Naive thymus-derived CD8-positive, alpha-beta T cell (primary cell): ENCODE measurements at places on chromosomes 12 and 14. TPM values are rescaled to one million over a fixed set of nuclear protein-coding genes. Genes with fewer than 3 reads are reported as not detected.

- H3K36me3 ChIP-seq: no peaks in the 10 kb centered on the region
- H3K27ac ChIP-seq: no peak overlapping the region
- no peak for DNase-seq
- H3K4me3 ChIP-seq: no peak overlapping the region
- H3K27me3 ChIP-seq: peaks cover 4% of the 10 kb centered on the region
Measured at GRCh38 chr14:32469388-32470160, 140.5 kb downstream of the AKAP6 start.

DNA sequence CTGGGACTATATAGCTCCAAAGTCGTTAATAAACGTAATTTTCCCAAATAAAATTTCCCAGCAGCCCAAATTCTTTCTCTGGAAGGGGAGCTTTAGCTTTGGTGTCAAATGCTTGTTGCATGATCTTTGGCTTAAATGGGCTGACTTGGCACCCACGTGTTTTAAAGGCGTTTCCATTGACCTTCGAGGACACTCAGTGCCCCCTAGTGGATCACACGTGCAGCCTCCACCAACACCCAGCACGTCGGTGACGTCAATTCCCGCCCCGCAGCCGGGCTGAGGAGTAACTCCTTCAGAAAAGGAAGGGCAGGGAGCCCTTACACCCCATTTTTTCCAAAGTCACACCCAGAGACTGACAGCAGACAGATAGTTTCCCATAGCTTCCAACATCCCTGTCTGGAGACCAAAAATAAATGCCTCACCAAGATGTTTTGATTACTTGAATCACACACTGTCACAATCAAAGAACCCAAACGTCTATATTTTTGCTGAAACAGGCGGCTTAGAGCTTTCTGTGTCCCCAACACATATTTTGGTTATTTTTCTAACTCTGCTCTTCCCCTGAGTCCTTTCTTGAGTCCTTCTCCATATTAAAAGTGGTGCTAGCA lies 707.9 kb downstream of the AACS start:
- H3K36me3 ChIP-seq: no peaks in the 10 kb centered on the region
- DNase-seq: no peak
- no peaks in the 10 kb centered on the region for H3K4me1 ChIP-seq

GRCh38 chr12:66047411-66048021 lies 83.0 kb downstream of the LLPH start:
- no peaks in the 10 kb centered on the region for H3K4me1 ChIP-seq
- H3K27me3 ChIP-seq: peaks cover 4% of the 10 kb centered on the region
- H3K4me3 ChIP-seq: no peak overlapping the region
- no peak overlapping the region for H3K27ac ChIP-seq
- no peaks in the 10 kb centered on the region for H3K36me3 ChIP-seq
- no peak for DNase-seq

GRCh38 chr14:73168274-73168673 lies 32.0 kb downstream of the PSEN1 start:
- no peak for DNase-seq
- peaks cover 85% of the 10 kb centered on the region for H3K36me3 ChIP-seq
- no peak overlapping the region for H3K27ac ChIP-seq
- peaks cover 7% of the 10 kb centered on the region for H3K4me1 ChIP-seq

- no peaks in the 10 kb centered on the region for H3K27me3 ChIP-seq
- DNase-seq: no peak
- H3K4me1 ChIP-seq: peaks cover 82% of the 10 kb centered on the region
- peak overlapping the region; percentile 14 for H3K27ac ChIP-seq
- H3K4me3 ChIP-seq: no peak overlapping the region
Measured at GRCh38 chr14:89588016-89588415, 171.0 kb upstream of the FOXN3 start.

DNA sequence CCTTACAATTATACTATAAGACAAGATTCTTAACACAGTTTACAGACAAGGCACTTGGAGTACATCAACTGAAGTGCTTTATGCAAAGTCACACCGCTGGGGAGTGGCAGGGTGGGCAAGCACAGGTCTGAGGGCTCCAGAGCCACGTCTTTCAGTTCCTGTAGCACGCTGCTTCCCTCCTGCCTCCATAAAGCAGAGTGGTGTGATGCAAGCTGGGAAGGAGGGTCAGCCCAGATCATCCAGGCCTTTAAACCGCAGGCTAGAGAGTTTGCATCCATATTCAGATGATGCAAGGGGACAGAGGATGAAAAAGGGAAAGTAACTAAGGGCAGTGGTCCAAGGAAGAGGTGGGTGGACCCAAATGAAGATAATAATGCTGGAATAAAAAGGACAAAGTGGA lies 132.6 kb downstream of the ITPR2 start:
- no peak for DNase-seq
- H3K4me1 ChIP-seq: no peaks in the 10 kb centered on the region

DNA sequence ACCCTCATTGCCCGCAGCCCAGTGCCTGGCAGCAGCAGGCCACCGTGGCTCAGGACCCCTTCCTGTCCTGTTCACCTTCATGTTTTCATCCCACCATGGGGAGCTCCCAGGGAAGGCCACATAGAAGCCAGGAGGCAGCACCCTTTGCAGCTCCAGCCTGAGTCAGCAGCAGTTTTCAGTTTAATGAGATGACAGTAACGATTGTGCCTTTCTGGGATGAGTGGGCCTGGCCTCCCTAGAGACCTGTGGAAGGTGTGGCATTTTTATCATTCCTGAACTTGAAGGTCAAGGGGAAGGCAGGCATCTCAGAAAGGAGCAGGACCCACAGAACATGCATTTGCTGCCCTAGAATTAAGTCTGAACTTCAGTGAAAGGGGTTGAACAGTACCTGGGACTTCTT lies 532.8 kb downstream of the FUT8 start:
- peaks cover 61% of the 10 kb centered on the region for H3K4me1 ChIP-seq
- H3K27me3 ChIP-seq: no peaks in the 10 kb centered on the region
- DNase-seq: no peak
- no peak overlapping the region for H3K27ac ChIP-seq
- no peak overlapping the region for H3K4me3 ChIP-seq

Gene KRT75
- not detected for total RNA-seq

GRCh38 chr12:131687346-131688125 lies 23.4 kb upstream of the SFSWAP start:
- H3K4me3 ChIP-seq: no peak overlapping the region
- peaks cover 8% of the 10 kb centered on the region for H3K4me1 ChIP-seq
- no peak overlapping the region for H3K27ac ChIP-seq
- no peak for DNase-seq

DNA sequence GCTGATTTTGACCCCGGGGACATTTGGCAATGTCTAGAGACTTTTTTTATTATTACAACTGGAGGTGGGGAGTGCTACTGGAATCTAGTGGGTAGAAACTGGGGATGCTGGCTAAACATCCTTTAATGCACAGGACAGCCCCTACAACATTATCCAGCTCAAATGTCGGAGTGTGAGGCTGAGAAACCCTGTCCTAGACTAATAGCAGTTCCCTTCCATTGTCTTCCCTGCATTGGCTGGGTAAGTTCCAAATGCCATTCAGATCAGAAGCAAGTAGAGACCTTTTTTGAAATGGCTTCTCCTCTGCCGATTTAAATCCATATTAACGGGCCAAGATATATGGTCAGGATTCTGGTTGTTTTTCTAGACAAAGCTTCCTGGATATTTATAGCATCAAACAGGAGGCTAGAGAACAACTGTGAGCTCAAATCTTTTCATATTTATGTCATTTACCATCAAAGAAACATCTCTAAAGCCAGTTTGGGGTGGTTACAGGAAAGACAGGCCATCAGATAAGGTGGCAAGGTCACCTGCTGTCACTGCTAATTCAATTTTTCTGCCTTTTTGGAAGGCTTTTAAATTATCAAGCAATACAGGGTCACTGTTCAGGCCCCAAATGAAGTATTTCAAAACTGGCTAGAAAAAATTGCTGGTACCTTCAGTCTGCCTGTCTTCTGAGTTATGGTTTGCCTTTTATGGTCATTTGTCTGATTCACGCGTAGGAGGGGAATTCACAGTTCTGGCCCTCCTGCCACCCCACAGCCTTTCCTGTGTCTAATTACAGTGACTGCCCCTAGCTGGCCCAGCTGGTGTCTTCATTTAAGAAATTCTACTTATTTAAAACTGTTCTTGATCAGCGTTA lies 20.1 kb upstream of the AKAP5 start:
- peaks cover 45% of the 10 kb centered on the region for H3K36me3 ChIP-seq
- H3K27ac ChIP-seq: peak overlapping the region; percentile 92
- peaks cover 39% of the 10 kb centered on the region for H3K4me1 ChIP-seq
- no peaks in the 10 kb centered on the region for H3K27me3 ChIP-seq
- H3K4me3 ChIP-seq: peak overlapping the region; percentile 33

Gene RPS26
- 56.1 TPM for total RNA-seq

- DNase-seq: no peak
- peak overlapping the region; percentile 86 for H3K27ac ChIP-seq
- H3K4me1 ChIP-seq: peaks cover 14% of the 10 kb centered on the region
- peaks cover 5% of the 10 kb centered on the region for H3K36me3 ChIP-seq
- no peaks in the 10 kb centered on the region for H3K27me3 ChIP-seq
- peak overlapping the region; percentile 88 for H3K4me3 ChIP-seq
Measured at GRCh38 chr12:112126911-112127310, 1.6 kb downstream of the TRAFD1 start.

DNA sequence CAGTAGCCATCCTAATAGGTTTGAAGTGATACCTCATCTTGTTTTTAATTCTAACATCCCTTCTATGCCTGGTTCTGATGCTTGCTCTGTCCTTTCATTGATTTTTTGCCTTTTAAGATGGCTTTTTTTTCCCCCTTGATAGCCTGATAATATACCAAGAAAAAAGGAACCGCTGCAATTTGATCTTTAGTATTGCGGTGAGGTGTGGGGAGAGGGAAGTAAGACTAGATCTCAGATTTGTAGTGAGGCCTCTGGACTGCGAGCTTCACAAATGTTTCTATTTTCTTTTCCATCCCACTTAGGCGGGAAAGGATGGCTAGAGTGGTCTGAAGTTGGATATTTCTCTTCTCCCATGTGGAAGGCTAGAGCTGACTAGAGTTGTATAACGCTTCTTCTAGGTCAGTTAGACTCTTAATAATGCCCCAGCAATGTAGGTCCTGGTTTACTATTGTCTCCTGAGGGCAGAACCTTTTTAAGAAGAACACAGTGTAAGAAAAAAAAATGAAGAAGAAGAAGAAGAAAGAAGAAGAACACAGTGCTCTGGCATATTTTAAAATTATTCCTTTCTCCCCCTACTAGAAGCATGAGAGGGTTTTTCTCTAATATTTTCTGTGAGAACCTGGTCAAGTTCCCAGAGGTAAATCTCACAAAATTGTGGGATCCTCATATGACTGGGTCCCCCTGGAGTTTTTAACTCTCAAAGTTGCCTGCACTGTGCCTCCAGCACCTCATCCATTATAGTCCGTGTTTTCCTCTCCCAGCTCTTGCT lies 11.9 kb upstream of the KLRB1 start:
- no peak overlapping the region for H3K27ac ChIP-seq
- no peak for DNase-seq
- peaks cover 15% of the 10 kb centered on the region for H3K36me3 ChIP-seq
- H3K4me1 ChIP-seq: peaks cover 49% of the 10 kb centered on the region

DNA sequence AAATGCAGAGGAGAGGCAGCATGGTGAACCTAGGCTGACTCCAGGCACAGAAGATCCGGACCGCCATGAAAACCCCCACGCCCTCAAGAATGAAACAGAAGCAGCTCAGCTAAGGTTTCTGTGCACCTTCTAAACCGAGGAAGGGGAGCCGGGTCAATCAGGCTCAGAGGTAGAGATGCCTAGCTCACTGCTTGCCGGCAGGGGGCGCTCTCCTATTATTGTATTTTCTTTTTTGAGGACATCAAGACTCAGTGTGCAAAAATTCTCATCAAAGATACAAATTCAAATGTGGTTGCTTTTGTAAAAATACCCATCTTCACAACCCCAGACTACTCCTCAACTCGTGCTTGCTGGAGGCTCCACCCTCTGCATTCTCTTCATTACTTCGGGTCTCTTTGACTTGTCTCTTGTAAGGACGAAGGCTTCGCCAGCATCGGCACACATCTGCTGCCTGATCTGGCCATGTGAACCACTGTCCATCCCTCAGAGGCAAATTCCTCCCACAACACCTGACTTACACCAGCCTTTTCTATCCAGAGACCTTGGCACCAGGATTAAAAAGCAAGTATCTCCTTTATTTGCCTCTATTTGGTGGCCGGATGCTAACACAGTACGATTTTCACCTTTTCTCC lies 33.4 kb upstream of the RNASE3 start:
- peak overlapping the region; percentile 2 for H3K27ac ChIP-seq
- peaks cover 21% of the 10 kb centered on the region for H3K27me3 ChIP-seq

Gene SLC17A8
- total RNA-seq: not detected

- peak overlapping the region; percentile 98 for H3K27ac ChIP-seq
- peak overlapping the region; percentile 96 for H3K4me3 ChIP-seq
- H3K27me3 ChIP-seq: no peaks in the 10 kb centered on the region
- no peak for DNase-seq
- H3K4me1 ChIP-seq: peaks cover 21% of the 10 kb centered on the region
- H3K36me3 ChIP-seq: peaks cover 3% of the 10 kb centered on the region
Measured at GRCh38 chr14:92040431-92041051, 682 bp upstream of the TRIP11 start.

- no peaks in the 10 kb centered on the region for H3K36me3 ChIP-seq
- no peaks in the 10 kb centered on the region for H3K4me1 ChIP-seq
- H3K4me3 ChIP-seq: no peak overlapping the region
- H3K27me3 ChIP-seq: peaks cover 8% of the 10 kb centered on the region
Measured at GRCh38 chr12:98828802-98829600, 183.9 kb downstream of the APAF1 start.

DNA sequence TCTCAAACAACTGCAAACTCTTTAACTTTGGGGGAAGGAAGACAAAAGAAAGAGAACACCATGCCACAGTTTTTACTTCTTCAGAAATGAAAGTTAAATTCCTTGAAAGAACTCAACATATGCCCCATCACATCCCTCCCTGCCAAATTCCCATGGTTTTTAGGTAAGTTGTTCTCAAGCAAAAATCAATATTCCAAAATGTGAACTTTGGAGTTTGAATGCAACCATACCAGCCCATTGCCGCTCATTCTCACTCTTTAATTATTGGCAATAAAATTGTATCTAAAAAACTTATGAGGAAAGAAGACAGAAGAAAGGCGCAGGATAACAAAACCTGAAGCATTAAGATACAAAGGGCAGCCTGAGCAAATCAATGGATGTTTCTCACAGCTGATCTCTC lies 31.8 kb upstream of the CEP83 start:
- H3K36me3 ChIP-seq: no peaks in the 10 kb centered on the region
- no peak for DNase-seq
- H3K4me1 ChIP-seq: no peaks in the 10 kb centered on the region
- H3K27ac ChIP-seq: no peak overlapping the region
